NT2/D1 (cell line): ENCODE measurements at places on chromosomes 13 and 19.

DNA sequence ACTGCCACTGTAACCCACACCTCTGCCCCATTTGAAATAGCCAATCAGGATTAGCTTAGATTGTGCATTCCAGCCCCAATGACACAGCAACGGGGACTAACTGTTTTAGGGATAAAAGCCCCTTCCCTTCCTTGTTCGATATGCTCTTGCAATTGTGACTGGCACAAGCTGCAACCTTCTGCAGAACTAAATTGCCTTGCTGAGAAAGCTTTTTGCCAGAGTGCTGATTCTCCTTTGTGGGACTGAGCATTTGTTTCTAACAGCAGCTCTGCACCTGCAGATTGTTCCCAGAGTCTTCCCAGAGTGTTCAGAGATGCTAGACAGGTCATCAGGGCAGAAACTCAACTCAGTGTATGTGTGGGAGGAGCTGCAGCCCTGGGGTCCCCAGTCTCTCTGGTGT, 115.8 kb downstream of the ZNF675 start:
- DNase-seq = no peak

DNA sequence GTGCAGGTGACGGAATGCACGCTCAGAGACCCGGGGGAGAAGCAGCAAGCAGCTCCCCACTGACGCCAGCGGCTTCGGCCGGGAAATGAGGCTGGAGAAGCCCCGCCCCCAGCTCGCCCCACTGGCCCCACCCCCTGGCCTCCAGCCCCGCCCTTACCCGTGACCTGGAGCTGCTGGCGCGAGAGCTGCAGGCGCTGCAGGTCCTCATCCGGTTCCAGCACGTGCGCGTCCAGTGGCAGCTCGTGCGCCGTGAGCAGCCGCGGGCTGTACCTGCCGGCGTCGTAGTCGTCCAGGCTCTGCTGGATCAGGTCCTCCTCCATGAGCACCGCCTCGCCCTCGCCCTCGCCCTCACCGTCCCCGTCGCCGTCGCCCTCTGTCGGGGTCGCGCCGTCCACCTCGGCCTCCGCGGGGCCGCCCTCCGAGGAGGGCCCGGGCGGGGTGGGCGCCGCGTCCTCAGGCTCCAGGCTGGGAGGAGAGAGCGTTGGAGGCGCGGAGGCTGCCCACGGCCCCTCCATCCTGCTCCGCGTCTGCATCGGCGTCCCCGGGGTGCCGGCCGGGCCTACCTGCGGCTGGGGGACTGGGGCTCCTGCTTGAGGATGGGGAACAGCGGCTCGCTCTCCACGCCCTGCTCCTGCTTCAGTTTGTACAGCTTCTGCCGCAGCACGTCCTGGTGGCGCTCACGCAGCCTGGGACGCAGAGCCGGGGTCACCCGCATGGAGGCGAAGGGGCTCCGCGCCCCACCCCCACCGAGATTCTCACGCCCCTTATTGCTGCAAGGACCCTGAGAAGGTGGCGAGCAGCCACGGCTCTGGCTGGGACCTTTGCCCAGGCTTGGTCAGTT, 6.4 kb upstream of the TBXA2R start:
- no peak for DNase-seq

DNA sequence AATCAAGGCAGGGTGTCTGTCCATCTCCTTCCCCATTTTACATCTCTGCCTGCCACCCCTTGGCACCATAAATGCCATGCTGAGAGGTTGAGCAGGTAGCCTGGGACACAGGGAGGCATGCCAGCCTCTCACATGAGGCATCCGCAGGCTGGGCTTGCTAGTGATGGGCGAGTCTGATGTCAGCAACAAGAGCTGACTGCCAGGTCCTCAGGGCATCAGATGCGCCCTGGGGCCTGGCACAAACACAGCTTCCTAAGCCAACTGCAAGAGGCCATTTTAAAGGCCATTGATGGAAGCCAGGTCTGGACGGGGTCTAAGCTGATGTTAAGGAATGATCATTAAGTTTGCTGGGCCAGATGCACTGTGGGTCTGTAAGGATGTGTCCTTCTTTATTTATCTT, 34.6 kb downstream of the MYH14 start:
- no peak for DNase-seq

DNA sequence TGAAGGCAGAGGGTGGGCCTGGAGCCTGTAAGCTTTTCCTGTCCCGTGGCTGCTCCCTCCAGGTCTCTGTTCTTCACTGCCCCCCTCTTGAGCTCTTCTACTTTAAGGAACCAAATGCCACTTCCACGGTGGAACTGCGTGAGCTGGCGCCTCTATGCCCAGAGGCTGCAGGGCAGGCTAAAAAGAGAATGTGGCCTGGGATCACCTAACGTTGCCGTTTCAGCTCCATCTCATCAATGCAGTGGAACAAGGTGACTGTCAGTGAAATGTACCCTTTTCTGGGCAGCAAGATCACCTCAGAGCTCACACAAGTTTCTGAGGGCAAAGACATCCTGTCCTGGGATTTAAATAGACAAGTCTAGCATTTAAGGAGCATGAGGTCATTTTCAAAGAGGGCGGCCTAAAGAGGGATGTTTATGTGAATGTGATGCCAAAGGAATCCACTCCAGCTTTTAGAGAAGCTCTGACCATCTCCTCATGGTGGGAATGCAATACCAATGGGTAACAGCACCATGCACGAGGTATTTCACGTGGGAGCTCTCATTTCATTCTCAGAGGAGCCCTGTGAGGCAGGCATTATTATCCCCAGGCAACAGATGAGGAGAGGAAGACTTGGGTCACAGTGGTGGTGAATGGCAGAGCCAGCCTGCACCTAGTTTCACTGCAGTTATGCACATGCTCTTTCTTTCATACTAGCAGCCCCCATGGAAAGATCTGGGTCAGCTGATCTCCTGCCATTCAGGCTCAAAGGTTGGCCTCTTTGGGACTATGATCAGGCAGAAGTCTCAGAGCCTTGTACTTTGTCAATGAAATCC, 39.3 kb downstream of the RGCC start:
- DNase-seq = no peak

GRCh38 chr19:282501-282900, 8.7 kb downstream of the PLPP2 start:
- no peak for DNase-seq
